HS-5 (cell line): ENCODE measurements at places on chromosomes 13 and 19.

DNA sequence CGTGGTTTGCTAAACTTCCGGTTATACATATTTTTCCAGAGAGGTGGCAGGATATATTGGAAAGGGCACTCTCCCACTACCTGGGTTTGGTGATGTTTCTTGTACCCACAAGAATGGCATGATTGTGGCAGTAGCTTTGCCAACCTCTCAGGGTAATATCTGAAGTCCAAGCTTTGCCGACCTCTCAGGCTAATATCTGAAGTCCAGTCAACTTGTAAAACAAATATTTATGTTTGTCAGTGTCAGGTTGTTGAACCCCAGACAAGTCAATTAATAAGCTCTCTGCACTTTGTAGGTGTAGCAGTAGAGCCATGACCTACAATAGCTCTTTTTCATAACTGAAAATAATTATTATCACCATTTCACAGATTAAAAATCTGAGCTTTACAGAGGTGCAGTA, 167.0 kb downstream of the POU4F1 start:
- no peak for DNase-seq

DNA sequence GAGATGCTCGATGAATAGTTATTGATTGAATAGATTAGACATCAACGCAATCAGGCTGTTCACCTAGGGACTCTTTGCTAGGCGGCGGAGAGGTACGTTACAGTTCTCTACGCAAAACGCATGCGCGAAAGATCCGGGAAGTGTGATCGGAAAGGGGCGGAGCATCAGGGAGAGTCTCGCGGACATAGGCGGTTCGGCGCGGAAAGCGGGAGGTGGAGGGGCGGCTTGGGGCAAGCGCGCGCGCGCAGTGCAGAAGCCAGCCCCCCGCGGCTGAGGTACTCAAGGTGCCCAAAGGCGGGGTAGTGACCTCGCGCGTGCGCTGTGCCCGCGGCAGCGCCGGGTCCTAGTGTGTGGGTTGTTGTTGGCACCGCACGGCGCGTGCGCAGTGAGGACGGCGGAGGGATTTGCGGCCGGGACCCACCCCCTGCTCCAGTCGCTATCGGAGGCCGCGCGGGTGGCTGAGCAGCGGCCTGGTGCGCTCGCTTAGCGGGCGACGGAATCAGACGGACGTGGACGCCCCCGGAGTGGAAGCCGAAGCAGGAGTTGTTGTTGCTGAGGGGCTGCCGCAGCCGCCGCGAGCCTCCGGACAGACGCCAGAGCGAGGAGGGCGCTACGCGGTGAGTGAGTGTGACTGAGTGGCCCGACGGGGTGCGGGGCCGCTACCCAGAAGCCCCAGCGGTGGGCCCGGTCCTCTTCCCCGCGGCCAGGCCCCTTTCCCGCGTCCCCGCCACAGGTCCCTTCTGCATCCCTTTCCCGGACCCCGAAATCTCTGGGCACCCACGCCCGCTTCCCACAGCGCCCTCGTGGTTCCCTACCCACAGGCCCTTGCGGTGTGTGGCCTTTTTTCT, at the start of gene SNRNP70:
SNRNP70 (plus strand) TSS at position 432 of the 848 bp plus-strand sequence. CDS start 964 bp downstream, outside the sequence.
- DNase-seq = peak; percentile 92

DNA sequence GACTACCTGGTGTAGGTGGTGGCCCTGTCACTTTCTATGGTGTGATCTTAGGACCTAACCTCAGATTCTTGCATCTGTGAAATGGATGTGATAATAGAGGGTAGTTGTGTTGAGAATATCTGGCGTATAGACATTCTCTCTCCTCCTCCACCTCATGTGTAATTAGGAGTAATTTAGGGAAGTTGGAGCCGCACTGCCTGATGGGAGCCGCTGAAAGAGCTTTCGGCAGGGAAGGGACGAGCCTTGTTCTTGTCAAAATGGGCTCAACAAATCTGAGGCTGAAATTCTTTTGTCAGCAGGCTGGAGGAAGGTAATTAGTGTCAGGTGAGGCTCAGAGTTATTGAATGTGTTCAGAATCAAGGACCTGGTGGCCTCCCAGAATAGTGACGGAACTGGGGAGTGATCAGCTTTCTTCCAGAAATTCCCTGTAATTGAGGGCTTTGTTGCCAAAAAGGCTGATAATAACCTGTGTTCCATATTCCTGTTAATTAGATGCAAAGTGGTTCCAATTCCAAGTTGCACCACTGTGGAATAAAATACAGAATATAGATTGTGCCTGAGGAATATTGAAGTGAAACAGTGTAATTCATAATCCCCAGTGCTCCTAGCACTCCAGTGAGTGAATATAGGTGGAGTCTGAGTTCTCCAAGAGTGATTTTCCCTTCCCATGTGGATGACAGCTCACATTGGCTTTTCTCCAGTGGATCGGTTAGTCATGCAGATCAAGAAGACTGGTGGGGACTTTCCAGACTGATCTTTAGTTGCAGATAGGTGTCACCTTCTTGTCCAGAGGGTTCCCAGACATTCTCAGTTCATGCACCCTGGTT, 47.5 kb downstream of the SPATA13 start:
- DNase-seq = peak; percentile 53

DNA sequence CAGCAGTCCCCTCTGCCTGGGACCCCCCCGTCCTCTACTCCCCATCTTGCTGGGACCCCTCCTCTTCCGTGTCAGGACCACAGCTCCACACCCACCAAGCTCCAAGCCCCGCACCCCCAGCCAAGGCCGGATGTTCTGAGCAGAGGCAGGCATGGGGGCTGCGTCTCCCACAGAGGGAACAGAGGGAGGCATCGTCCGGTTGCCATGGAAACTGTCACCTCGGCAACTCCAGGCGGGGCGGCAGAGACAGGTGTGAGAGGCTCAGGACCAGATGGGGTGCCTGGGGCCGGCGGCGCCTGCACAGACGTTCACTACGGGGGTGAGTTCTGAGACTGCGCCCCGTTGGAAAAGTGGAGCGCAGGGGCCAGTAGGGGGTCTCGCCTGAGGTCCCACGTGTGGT, 5.4 kb downstream of the RNU6-9 start:
- DNase-seq = no peak

GRCh38 chr13:23399347-23399746, 34.2 kb downstream of the SACS start:
- DNase-seq = no peak

- DNase-seq = no peak
Measured at GRCh38 chr19:920051-920864, 3.1 kb downstream of the KISS1R start.

DNA sequence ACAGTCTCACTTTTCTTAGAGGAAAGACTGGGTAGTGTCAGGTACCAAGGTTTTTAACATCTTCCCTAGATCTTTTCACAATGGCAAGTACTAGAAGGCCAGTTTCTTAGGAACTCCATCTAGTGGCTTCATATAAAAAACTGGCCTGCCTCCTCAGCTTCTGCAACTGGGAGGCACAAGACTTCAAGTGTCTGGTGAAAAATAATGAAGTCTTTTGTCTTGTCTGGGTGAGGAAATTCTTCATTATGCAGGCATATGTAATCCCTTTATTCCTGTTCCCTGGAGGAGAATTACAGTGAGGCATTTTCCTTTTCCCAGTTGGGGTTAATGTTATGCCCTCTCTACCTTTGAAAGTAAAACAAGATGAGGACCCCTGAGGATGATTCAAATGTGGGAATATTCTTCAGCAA, 300.5 kb downstream of the NALCN start:
- DNase-seq = no peak

GRCh38 chr13:103517066-103517767, 451.0 kb upstream of the SLC10A2 start:
- DNase-seq = no peak

GRCh38 chr13:94020833-94021232, 458.6 kb downstream of the DCT start:
- DNase-seq = peak; percentile 20

GRCh38 chr19:5091018-5091683, 122.2 kb downstream of the KDM4B start:
- no peak for DNase-seq

- DNase-seq = no peak
Measured at GRCh38 chr13:20231839-20232555, at the start of gene GJB6. Gene GJB6, minus strand, starts transcription at chr13:20232319. Its CDS starts 8,839 bp downstream, at chr13:20223480.

DNA sequence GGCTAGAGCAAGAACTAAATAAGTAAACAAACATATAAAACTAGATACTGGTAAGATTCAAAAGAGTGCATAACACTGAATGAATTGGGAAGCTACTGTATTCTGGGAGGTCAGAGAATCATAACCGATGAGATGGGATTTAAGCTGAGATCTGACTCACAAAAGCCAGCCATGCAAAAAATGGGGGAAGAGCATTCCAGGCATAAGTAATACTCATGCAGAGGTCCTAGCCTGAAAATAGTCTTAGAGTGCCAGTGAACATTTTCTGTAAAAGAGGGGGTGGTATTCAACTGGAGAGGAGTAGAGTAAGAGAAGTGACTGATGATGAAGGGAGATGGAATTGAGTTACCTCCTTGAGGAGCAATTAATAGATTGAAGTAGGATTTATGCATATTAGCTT, 872.0 kb upstream of the GPC6 start:
- no peak for DNase-seq

GRCh38 chr19:55554302-55554701, 9.0 kb upstream of the SBK3 start:
- no peak for DNase-seq

DNA sequence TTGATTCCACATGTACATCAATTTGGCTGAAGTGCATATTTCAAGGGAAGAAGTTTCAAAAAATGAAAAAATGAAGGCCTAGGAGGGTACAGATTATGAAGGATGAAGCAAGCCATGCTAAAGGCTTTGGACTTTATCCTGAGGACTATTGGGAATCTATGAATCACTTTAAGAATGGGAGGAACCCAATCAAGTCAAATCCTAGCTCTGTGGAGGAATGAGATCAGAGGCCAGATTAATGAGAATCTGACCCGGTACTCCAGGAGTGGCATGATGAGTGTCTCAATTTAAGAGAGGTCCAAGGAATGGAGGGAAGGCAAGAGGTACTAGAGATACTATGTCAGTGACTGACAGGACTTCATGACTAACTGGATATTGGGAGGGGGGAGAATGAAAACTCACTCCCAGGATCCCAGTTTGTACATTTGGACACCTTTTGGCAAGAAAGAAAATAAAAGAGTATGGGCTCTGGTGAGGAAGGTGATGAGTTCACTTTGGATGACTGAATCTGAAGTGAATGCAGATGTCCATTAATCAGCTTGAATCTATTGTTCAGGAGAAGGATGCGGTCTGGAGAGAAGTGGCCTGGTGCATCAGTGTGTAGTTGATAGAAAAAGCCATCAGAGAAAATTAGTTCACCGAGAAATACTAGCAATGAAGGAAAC, 349.0 kb downstream of the EFNB2 start:
- peak; percentile 53 for DNase-seq

DNA sequence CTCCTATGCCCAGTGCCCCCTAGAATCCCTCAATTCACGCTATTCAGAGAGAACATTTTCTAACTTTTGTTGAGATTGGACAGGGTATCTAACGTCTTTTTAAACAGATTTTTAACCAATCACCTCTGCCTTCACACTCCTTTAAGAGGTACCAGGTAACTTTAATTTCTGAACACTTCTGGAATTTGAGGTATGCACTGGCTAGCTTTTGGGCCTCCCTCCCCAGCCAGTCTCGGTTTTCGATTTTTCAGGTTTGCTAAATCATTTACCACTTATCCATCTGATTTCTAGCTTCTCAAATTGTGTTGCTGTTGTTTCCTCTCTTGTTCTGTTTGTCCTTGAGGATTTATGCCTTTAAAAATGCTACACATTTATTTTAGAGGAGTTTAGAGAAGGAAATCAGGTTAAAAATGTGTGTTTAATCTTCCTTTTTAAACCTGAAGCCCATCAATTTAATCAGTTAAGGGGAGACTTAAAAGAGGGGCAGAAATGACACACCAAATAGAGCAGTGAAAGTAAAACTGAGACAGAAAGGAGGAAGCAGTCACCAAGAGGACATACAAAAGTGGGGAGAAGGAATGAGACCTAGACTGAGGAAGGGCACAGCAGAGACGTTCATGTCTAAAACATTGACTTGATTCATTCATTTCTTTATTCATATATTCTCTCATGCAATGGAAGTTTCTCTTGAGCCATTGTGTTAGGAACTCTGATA, 139.6 kb upstream of the HTR2A start:
- DNase-seq = no peak

GRCh38 chr13:88068975-88069374, 397.8 kb downstream of the SLITRK5 start:
- no peak for DNase-seq

GRCh38 chr19:49533551-49534488, 6.0 kb downstream of the RCN3 start:
- DNase-seq = no peak

GRCh38 chr19:50457300-50457699, 19.0 kb upstream of the EMC10 start:
- DNase-seq = no peak

- no peak for DNase-seq
Measured at GRCh38 chr13:51786425-51787265, 17.3 kb downstream of the DHRS12 start.

DNA sequence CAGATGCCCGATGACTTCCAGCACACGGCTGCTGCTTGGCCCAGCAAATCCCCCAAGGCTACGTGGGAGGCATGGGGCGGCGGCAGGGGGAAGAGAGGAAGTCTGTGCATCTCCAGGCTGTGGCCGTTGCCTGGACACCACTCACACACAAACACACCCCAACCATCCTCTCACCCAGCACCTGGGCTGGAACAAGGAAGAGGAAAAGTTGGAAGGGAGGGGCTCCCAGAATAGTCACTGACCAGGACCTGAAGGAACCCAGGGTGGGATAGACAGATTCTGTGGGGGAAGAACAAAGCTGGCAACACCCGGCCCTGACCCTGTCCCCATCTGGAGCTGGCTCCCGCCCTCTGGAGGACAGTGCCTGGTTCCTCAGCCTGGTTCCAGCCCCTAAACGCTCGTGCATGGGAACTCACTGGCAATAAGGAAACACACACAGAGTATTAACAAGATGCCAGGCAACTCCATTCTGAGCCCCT, 11.2 kb downstream of the PPP6R1 start:
- no peak for DNase-seq

- no peak for DNase-seq
Measured at GRCh38 chr19:47651132-47651531, 42.2 kb downstream of the BICRA start.

DNA sequence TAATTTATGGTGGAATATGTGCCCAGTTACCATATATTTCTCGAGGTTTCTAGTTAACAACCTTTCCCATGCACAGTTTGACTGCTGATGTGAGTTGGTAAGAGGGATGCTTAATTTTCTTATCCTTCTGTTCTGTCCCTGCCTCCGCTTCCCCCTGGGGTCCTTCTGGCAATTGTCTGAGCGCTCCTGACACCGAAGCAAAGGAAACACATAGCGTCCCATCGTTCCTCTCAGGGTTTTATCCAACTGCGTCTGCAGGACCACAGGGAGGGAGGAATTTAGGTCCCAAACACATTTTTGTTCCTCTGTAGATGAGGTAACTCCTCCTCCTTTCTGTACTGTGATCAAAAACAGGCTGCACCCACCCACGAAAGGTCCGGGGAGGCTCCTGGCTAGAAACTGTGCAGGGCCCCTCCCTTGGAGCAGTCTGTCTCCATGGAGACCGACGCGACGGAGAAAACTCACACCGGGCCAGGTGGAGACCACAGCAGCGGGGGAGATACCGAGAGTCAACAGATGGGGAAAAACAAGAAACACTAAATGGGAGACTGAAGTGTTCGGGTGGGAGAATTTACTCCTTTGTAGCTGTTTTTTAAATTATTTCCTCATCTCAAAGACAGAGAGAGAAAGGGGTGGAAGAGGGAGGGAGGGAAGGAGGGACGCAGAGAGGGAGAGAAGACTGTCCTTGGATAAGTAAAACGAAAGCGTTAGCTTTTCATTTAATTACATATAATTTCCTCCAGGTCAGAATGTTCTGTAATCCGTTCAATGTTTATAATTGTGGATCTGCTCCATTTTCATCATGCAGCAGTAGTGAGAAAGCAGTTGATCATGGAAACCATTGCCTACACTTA, 191.8 kb upstream of the NBEA start:
- no peak for DNase-seq
